ENCODE measurements at places on chromosomes 13 and 19.

- H3K36me3 ChIP-seq = peaks cover 8% of the 10 kb centered on the region
- no peak overlapping the region for H3K4me3 ChIP-seq
- DNase-seq = no peak
- H3K4me1 ChIP-seq = peaks cover 1% of the 10 kb centered on the region
- no peak overlapping the region for H3K27ac ChIP-seq
Measured at GRCh38 chr13:98221234-98221633, 44.2 kb upstream of the RNF113B start.

DNA sequence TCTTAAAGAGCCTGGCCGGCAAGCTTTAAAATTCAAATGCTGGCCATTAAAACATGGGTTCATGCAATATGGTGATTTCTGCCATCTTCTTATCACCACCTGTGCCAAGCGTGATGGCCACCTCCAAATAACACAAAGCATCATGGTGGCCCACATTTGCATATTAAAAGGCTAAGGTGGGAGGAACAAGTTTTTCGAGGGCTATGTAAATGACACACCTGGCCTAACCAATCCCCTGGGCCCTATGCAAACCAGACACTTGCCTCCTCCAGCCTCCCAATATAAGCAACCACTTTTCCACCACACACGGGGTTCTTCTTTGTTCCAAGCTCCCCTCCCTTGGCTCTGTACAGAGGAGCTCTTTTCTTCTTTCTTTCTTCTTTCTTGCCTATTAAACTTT, 14.4 kb downstream of the LILRB4 start:
- no peak for DNase-seq
- no peak overlapping the region for H3K4me3 ChIP-seq
- H3K27ac ChIP-seq = no peak overlapping the region
- H3K4me1 ChIP-seq = no peaks in the 10 kb centered on the region
- no peaks in the 10 kb centered on the region for H3K36me3 ChIP-seq

DNA sequence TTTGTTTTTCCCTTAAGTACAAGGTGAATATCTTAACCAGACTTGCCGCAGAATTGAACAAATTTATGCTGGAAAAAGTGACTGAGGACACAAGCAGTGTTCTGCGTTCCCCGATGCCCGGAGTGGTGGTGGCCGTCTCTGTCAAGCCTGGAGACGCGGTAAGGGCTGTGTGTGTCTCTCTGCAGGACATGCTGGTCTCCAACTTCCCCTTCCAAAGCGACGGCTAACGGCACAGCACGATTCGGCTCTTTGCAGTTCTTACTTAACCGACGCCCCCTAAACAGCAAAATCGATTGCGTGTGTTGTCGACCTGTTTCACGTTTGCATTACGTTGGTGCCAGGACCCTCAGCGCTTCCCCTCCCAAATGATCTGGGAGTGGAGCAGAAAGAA, 73.2 kb downstream of the GGACT start:
- no peak overlapping the region for H3K27ac ChIP-seq
- H3K4me1 ChIP-seq = no peaks in the 10 kb centered on the region
- no peak for DNase-seq
- no peaks in the 10 kb centered on the region for H3K27me3 ChIP-seq

DNA sequence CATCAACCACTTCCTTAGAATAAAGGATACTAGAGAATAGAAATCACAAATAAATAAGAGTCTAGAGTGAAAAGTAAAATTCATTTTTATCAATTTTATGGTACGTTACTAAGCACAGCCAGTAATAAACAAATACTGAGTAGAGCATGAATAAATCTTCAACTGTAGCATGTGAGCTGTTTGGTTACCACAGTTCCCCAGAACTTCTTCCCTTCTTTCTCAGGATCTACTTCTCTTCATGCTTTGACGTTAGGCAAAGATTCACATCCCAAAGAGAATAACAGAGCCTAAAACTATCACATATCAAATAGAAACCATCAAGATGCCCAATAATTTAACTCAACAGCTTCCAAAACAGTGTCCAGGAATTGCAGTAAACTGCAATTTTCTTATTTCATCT, 7.4 kb downstream of the RUBCNL start:
- no peaks in the 10 kb centered on the region for H3K4me1 ChIP-seq
- no peaks in the 10 kb centered on the region for H3K36me3 ChIP-seq
- H3K4me3 ChIP-seq = no peak overlapping the region
- H3K27me3 ChIP-seq = no peaks in the 10 kb centered on the region
- DNase-seq = no peak

DNA sequence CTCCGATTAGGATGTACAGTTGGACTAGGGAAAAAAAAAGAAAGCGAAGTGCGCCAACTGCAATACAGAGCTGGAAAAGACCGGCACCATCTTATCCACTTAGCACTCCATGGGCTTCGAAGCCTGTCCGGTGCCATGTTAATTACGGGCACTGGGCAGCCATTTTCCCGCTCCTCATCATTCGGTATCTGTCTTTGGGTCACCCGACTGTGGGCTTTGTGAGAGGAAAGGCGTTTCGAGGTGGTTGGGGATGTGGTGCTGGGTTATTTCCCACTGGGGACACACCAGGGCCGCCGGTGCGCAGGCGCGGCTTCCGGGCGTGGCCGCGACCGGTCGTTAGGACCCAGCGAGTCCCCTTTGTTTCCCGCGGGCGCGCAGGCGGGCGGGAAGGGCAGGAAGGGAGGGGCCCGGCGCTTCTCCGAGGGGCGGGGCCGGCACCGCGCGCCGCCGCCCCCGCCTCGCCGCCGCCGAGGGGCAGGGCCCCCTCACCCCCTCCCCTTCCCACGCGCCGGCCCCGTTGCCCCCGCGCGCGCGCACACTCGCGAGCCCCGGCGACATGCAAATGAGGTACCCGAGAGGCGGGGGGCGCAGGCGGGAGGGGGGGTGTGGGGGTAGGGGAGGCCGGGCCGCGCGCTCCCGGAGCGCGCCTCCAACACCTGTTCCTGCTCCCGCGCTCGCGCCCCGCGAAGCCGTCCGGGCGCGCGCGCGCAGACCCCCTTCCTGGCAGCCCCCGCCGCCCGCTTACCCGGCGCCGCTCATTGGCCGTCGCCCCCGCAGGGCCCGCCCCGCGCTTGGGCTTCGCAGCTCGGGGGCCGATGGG, at the start of gene ZNF524:
ZNF524 (plus strand) TSS at position 447 of the 820 bp plus-strand sequence. CDS start 1,825 bp downstream, outside the sequence.
- DNase-seq = peak; percentile 86
- H3K4me3 ChIP-seq = peak within 1 kb of the TSS; percentile 84
- no peaks in the 10 kb centered on the region for H3K27me3 ChIP-seq
- peak within 1 kb of the TSS; percentile 95 for H3K27ac ChIP-seq
- H3K4me1 ChIP-seq = peaks cover 9% of the 10 kb centered on the region
- H3K36me3 ChIP-seq = peaks cover 21% of the 10 kb centered on the region

GRCh38 chr19:53671663-53672062, 39.9 kb downstream of the DPRX start:
- H3K27me3 ChIP-seq = no peaks in the 10 kb centered on the region
- no peak overlapping the region for H3K4me3 ChIP-seq
- no peak overlapping the region for H3K27ac ChIP-seq
- peak; percentile 65 for DNase-seq

GRCh38 chr19:41546386-41546789, 29.6 kb upstream of the CEACAM21 start:
- DNase-seq = no peak
- peaks cover 3% of the 10 kb centered on the region for H3K4me1 ChIP-seq
- H3K27ac ChIP-seq = no peak overlapping the region
- H3K4me3 ChIP-seq = no peak overlapping the region
- no peaks in the 10 kb centered on the region for H3K27me3 ChIP-seq

GRCh38 chr13:30142486-30143211, 164.7 kb downstream of the KATNAL1 start:
- peak; percentile 97 for DNase-seq
- H3K27me3 ChIP-seq = no peaks in the 10 kb centered on the region
- H3K4me1 ChIP-seq = peaks cover 20% of the 10 kb centered on the region
- H3K36me3 ChIP-seq = no peaks in the 10 kb centered on the region
- H3K4me3 ChIP-seq = no peak overlapping the region
- H3K27ac ChIP-seq = peak overlapping the region; percentile 99

- no peak overlapping the region for H3K4me3 ChIP-seq
- no peak overlapping the region for H3K27ac ChIP-seq
- H3K27me3 ChIP-seq = no peaks in the 10 kb centered on the region
- H3K36me3 ChIP-seq = no peaks in the 10 kb centered on the region
Measured at GRCh38 chr13:100300708-100301107, 211.8 kb downstream of the PCCA start.

DNA sequence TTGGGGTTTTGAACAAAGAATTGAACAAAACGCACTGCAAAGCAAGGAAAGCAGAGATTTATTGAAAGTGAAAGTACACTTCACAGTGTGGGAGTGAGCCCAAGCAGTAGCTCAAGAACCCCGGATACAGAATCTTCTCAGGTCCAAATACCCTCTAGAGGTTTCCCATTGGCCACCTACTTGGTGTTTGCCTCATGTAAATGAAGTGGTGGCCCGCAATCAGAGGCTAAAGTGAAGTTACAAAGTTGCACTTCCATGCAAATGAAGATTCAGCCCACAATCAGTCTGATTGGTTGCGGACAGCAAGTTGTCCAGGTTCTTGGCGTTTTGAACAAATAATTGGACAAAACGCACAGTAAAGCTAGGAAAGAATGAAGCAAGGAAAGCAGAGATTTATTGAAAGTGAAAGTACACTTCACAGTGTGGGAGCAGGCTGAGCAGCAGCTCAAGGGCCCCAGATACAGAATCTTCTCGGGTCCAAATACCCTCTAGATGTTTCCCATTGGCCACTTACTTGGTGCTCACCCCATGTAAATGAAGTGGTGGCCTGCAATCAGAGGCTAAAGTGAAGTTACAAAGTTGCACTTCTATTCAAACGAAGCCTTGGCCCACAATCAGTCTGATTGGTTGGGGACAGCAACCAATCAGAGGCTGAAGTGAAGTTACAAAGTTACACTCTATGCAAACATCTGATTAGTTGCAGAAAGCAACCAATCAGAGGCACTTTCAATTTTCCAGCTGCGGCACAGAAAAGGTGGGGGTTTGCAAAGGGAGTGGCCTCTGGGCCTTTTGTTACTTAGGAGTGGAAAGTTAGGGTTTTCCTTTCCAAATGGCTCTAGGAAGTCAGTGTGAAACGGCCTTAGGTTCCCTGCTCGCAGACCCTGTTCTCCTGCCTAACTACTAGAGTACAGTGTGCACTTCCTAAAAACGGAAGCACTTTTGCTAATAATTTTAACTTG, 4.8 kb upstream of the TM9SF2 start:
- no peaks in the 10 kb centered on the region for H3K36me3 ChIP-seq
- no peak overlapping the region for H3K4me3 ChIP-seq
- no peak overlapping the region for H3K27ac ChIP-seq
- DNase-seq = peak; percentile 45
- no peaks in the 10 kb centered on the region for H3K27me3 ChIP-seq

DNA sequence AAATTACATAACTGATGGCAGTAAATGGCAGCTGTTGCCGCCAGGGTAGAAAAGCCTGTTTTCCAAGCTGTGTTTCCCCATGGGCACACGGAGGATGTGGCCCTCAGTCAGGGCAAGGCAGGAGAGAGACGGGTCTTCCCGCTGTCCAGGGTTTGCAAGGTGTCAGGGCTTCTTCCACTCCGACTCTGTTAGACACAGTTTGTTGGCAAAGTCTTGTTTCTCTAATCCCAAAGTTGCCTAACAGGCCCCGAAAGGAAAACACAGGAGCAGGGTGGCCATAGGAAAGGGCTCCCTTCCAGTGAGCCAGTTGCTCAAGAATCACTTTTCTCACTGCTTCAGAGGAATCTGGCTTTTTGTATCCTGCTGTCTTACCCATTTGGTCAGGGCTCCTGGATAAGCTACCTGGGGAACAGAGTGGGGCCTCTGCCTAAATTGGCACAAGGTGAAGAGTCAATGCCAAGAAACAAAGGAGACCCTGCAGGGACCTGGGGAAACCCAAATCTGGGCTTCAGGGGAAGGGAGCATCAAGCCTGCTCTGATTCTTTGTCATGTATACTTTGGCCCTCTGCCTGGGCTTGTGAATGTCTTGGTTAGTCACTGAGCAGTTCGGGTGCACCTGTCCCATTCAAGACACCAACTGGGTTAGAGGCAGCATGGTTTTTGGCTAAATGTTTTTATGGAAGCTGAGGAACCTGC, 29.0 kb upstream of the CXCL17 start:
- no peak for DNase-seq
- H3K4me3 ChIP-seq = no peak overlapping the region
- H3K27me3 ChIP-seq = no peaks in the 10 kb centered on the region
- H3K27ac ChIP-seq = no peak overlapping the region
- no peaks in the 10 kb centered on the region for H3K36me3 ChIP-seq

DNA sequence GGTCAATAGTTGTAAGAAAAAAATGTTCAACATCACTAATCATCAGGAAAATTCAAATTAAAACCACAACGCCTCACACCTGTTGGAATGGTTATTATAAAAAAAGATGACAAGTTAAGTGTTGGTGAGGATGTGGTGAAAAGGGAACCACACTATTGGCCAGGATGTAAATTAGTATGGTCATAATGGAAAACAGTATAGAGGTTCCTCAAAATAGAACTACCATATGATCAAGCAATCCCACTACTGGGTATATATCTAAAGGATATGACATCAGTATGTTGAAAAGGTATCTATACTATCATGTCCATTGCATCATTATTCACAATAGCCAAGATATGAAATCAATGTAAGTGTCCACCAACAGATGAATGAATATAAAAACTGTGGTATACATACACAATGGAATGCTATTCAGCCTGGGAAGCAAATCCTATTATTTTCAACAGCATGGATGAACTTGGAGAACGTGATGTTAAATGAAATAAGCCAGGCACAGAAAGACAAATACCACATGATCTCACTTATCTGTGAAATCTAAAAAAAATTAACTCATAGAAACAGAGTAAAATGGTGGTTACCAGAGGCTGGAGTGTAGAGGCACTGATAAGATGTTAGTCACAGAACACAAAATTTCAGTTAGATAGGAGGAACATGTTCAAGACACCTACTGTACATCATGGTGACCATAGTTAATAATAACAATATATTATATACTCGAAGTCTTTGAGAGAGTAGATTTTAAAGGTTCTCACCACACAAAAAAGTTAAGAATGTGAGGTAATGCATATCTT, 56.6 kb downstream of the TBC1D4 start:
- DNase-seq = no peak
- no peaks in the 10 kb centered on the region for H3K4me1 ChIP-seq
- H3K36me3 ChIP-seq = no peaks in the 10 kb centered on the region

- H3K27ac ChIP-seq = no peak overlapping the region
- H3K4me1 ChIP-seq = peaks cover 6% of the 10 kb centered on the region
- no peak for DNase-seq
- H3K4me3 ChIP-seq = no peak overlapping the region
- no peaks in the 10 kb centered on the region for H3K36me3 ChIP-seq
Measured at GRCh38 chr13:21364916-21365315, 94.2 kb downstream of the ZDHHC20 start.

DNA sequence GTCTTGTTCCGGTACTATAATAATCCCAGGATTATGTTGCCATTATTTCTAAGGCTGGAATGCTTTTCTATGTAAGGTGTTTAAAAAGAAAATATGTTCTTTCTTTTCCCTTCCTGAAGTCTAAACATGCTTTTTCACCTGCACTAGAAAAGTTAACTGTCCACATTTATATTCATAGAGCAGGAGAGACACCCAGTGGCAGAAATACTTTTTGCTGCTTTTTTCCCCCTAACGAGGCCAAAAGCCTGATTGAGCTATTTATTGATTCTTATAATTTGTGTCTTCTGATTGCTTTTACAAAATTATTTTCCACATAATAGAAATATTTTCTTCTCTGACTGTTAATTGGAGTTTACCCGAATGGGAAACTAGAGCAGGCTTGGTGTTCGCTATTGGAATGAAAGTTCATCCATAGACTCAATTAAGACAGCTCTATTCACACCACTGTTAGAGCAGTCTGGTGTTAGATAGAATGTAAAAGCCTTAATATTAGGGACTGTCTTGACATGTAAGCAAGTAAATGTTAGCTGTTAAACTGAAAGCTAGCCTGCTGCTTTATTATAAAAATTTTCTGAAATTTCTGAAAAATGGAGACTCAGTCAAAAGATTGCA, 15.8 kb downstream of the GPR180 start:
- no peaks in the 10 kb centered on the region for H3K27me3 ChIP-seq
- DNase-seq = peak; percentile 60
- no peaks in the 10 kb centered on the region for H3K4me1 ChIP-seq
- no peak overlapping the region for H3K4me3 ChIP-seq
- no peak overlapping the region for H3K27ac ChIP-seq
